ENCODE measurements at places on chromosomes 1 and 21.
A peak's percentile ranks its signal among the peaks of the same experiment; 100 is the strongest.

GRCh38 chr1:192545896-192546521, 29.6 kb upstream of the RGS1 start:
- DNase-seq = no peak

DNA sequence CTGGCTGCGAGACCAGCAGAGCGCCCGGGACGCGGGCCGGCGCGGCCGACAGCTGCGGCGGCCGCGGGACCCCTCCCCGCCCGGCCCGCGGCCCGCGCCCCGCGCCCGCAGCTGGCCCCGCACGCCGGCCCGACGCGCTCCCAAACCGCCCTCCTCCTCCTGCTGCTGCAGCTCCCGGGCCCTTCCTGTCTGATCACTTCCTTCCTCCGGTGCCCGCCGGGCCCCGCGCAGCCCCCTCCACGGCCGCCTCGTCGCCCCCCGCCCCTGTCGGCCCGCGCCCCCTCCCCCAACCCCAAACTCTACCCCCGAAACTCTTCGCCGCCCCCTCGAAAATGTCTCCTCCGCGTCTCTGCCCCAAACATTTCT, 594 bp downstream of the LUZP1 start:
- peak; percentile 11 for DNase-seq

DNA sequence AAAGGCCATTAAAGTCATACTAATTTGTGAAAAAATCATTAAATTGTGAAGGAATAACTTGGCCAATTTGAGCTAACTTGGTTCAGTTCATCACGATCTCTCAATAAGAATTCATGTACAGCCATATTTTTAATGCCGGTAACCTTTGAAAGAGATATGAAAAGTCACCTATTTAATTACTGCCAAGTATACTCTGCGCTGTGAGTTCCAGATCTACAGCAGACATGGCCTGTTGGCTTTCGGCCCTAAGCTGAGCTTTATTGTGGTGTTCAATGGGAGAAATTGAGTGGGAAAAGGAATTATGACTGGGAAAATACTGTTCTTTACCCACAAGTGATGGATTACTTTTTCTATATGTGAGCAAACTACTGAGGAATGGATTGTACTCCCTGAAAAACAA, 159.9 kb upstream of the L1TD1 start:
- no peak for DNase-seq

DNA sequence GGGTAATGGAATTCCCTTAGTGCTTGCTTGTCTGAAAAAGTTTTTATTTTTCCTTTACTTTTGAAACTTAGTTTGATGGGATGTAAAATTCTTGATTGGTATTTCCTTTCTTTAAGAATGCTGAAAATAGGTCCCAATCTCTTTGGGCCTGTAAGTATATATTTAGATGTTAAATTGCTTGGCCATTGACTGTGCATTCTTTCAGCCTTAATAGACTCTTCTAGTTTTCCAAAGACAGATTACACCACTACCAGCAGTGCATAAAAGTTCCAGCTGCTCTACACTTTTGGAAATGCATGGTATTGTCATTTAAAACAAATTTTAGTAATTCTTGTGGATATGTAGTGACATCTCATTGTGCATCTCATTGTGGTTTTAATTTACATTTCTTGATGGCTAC, 464.8 kb upstream of the USP24 start:
- DNase-seq = no peak

DNA sequence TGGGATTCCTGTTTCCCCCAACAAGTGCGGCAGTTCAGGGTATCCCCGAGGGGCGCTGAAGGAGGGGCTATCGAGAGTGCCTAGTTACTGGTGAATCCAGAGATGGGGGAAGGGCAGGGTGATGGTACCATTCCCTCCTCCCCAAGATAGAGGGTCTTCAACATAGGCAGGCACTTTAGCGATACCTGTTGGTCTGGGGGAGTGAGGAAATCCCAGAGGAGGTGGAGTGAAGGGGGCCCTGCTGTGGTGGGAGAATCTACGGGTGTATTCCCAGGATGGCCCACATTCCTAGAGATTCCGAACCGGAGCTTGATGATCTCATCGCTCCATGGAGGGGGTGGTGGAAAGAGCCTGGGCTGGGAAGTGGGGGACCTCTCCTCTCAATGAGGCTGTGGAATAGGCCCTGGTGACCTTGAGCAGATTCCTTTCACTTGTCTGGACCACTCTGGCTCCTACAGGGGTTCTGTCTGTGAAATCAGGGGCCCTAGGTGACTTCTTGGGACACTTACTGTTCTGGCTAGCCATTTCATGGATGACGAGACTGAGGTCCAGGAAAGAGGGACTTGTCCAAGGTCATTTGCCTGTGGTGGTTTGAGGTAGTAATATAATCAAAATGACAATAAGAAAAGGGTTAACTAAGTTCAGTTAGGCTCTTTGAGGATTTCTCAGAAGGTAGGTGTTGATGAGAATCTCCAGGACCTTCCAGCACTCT, 52.7 kb upstream of the SYNC start:
- DNase-seq = no peak

DNA sequence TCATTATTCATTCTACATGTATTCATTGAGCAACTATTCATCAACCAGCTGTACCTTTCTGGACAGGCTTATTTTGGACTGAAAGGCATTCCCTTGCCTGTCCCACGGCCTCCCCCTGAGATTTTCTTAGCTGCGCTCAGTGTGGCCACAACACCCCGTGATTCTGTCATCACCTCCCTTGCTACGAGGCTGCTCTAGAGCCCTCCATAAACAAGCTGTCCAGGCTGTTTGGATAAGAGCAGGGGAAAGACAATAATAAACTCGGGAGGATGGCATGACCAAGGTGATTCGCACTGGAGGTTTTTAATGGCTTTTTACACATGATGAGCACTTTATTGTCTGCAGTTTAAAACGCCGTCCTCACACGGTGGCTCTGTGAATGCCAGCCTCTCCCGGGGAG, 139.7 kb downstream of the ROR1 start:
- no peak for DNase-seq

- peak; percentile 9 for DNase-seq
Observed at GRCh38 chr1:8969937-8970336, 24.3 kb downstream of the CA6 start.

GRCh38 chr1:230851291-230851691, 17.0 kb downstream of the C1orf198 start:
- no peak for DNase-seq

DNA sequence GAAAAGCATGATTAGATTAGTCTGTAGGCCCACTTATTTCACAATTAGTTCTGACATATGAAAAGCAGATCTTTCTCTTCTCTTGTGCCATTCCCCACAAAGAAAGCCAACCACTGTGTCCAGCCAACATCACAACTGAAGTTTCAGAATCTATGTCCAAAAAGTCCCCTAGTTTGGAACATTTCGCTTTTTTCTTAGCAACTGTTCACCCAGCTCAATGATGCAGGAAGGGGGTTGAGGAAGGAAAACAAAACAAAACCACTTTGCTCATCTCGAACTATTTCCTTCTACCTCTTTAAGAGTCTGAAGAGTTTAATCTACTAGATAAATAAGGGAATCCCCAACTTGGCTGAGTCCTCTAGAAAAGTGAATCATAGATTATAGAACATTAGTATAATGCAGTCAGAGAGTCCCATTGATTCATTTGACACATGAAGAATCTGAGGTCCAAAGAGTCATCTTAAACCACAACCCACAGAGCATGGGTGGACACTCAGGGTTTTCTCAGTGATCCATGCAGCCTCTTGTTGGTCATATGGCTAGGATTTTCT, 159.3 kb upstream of the SGIP1 start:
- DNase-seq = peak; percentile 39

DNA sequence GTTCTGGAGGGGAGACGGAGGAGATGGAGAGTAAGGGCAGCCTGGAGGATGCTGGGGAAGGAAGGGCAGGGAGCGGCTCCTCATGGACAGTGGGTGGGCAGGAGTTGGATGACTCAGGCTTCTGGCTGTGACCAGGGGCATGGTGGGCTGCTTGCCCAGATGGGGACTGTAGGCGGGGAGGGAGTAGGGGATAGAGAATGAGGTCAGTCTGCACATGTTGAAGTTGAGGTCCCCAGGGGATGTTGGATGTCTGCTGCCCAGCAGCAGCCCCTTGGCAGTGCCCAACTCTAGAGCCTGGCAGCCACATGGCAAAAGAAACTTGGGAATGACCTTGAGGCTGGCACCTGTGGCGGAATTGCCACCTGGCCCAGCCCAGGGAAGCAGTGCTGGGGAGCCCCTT, 6.4 kb downstream of the SELENON start:
- no peak for DNase-seq

DNA sequence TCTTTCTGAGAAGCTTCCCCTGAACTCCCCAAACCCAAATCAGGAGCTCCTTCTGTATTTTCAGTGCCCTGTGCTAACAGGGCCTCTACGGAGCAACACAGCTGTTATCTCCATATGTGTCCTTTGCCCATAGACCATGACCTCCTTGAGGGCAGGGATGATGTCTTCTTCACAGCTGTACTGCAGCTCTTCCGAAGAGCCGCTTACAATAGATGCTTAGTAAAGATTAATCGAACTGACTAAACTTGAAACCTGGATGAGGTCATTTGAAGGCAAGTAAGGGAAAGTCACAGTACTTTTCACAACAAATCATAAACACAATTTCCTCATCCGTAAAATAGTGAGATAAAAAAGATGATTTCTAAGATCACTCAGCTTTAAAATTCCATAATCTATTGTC, 4.4 kb upstream of the KCNN3 start:
- DNase-seq = no peak

- no peak for DNase-seq
Observed at GRCh38 chr1:201533836-201534235, 5.1 kb upstream of the NAV1 start.

DNA sequence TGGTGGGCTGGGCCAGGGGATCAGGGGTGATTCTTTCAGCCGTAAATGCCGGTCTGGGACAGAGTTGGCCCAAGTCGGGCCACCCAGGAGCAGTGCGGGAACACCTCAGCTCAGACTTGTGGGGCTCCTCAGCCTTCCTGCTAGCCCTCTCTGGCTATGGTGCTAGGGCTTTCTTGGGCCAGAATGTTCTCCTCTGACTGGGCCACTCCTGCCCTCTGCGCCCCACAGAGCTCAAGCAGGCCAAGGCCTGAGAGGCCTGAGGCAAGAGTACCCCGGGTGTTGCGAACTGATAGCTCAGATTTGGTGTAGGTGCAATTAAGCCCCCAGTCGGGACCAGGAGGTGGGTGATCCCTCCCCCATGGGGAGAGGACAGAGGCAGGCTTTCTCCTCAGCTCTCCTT, 51.8 kb downstream of the LGR6 start:
- no peak for DNase-seq

DNA sequence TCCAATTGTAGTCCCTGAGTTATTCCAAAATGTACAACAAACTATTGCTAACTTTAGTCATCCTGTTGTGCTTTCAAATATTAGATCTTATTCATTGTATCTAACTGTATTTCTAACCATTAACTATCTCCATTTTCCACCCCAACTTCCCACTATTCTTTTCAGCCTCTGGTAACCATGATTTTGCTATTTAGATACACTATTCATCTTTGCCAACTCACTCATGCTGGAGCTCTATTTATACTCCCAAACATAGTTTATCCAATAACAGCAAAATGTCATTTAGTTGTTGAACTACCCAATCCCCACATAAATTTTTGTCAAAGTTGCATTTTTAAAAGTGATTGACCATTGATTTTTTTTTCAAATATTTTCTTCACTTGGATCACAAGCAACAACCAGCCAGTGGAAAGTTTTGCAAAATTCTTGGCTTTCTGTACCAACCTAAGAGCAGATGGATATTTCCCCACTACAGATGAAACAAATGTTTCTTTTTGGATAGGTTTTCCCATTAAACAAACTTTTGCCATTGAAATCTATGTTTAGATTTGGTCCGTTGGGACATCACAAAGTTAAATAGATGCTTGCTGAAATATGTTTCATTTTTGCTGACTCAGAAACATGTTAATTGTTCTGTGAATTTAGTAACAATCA, 866.0 kb downstream of the LTN1 start:
- no peak for DNase-seq

DNA sequence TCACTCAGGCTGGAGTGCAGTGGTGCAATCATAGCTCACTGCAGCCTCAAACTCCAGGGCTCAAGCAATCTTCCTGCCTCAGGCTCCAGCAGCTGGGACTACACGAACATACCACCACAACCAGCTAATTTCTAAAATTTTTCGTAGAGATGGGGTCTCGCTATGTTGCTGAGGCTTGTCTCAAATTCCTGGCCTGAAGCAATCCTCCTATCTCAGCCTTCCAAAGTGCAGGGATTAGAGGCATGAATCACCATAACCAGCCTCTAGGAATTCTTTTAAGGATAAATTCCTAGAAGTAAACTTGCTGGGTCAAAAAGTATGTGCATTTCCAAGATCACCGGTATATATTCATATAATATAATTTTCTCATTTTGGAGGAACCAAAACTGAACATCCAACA, 17.6 kb upstream of the HUNK start:
- DNase-seq = no peak

DNA sequence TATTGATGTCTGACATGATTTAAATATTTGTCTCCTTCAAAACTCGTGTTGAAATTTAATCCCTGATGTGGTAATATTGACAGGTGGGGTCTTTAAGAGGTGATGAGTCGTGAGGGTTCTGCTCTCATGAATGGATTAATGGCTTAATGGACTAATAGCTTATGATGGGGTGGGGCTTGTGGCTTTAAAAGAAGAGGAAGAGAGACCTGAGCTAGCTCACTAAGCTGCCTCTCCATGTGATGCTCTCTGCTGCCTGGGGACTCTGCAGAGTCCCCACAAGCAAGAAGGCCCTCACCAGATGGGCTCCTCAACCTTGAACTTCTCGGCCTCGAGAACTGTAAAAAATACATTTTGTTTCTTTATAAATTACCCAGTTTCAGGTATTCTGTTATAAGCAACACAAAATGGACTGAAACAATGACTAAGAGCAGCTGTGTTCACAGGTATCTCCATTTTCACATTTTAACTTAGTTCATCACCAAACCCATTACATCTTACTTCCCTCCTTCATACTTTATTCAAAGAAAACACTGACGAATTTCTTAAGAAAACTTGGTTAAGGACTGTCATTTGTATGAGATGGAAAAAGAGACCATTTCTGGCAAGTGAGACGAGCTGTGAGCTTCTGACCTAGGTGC, 12.1 kb upstream of the AIM2 start:
- no peak for DNase-seq

GRCh38 chr1:64745181-64745985, 508 bp downstream of the RAVER2 start:
- peak; percentile 17 for DNase-seq

DNA sequence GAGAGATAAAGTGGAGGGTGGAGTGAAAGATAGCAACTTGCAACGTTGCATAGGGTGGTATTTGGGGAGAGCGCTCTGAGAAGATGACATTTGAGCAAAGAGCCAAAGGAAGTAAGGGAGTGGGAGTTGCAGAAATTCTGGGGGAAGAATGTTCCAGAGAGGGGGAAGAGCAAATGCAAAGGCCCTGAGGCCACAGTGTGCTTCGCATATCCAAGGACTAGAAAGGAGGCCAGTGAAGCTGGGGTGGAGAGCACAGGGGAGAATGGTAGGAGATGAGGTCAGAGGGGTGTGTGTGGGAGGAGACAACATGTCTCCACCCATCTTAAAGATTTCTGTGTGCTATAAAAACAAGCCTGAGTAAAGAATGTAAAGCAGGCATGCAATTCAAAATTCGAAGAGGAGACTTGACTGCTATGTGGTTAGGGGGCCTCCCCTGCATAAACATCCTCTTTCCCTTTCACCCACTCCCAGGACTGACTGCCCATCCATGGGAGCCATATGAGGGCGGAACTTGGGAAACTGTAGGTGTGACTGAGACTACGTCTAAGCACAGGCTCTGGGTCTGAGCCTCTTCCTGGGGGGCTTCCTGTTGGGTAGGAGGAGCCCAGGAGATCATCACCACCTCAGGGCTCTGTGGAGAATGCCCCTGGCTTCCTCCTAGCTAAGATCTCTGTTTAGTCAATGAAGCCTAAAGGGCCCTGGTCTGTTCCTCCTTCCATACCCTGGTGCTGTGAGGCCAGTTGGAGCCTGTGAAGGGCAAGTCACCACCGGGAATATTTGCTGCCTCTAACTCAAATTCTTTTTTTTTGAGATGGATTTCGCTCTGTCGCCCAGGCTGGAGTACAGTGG, 2.9 kb upstream of the CLIC4 start:
- DNase-seq = no peak

All from CD4-positive, alpha-beta T cell treated with Interleukin-6 at 100 ng/mL for 8 hours (primary cell).